T-helper 17 cell (primary cell): ENCODE measurements at places on chromosomes 1 and 21. TPM values are rescaled to one million over a fixed set of nuclear protein-coding genes. Genes with fewer than 3 reads are reported as not detected.

The LPAR3 gene
- 2.1 TPM for total RNA-seq

The OR2T33 gene
- total RNA-seq: not detected

The FCGR3A gene
- total RNA-seq: 0.31 TPM

- H3K4me1 ChIP-seq: no peaks in the 10 kb centered on the region
- DNase-seq: no peak
- H3K4me3 ChIP-seq: no peak overlapping the region
- H3K36me3 ChIP-seq: peaks cover 4% of the 10 kb centered on the region
- peaks cover 10% of the 10 kb centered on the region for H3K27me3 ChIP-seq
Observed at GRCh38 chr1:198387587-198387986, 152.9 kb downstream of the ATP6V1G3 start.

DNA sequence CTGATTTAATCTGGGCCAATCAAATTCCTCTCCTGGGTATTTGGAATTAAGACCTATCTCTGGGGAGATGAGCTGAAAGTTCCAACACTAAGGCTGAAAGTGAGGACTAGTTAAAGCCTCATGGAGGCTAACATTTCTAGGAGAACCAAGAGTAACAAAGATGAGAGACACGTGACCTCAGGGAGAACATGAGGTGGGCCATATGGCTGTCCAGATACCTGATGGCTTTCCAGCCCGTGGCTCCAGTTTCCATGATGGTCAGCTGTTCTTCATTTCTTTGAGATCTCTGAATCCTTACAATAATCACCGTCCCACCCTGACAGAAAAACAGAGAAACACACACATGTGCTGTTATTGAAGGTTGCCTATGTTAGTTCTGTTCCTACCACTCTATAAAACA is 66.1 kb downstream of the LEPR start:
- H3K36me3 ChIP-seq: peaks cover 3% of the 10 kb centered on the region
- no peak overlapping the region for H3K4me3 ChIP-seq
- no peak for DNase-seq

DNA sequence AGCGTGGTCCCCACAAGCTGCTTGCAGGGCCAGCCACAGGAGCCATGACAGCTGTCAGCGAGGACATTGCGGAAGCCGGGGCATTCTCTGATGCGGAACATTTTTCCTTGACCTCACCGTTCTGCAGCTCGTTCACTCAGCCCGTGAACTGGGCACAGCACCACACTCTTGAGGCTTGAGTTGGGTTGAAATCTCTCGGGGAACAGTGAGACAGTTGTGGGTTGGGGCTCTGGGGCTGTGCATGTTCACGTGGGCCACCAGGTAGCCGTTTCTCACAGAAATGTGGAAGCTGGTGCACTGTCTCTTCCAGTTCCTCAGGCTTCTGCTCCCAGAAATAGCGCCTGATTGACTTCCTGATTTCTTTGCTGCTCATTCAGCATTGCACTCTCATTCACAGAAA is 69.8 kb downstream of the SPSB1 start:
- no peaks in the 10 kb centered on the region for H3K36me3 ChIP-seq
- no peak for DNase-seq
- no peaks in the 10 kb centered on the region for H3K27me3 ChIP-seq
- peaks cover 7% of the 10 kb centered on the region for H3K4me1 ChIP-seq

DNA sequence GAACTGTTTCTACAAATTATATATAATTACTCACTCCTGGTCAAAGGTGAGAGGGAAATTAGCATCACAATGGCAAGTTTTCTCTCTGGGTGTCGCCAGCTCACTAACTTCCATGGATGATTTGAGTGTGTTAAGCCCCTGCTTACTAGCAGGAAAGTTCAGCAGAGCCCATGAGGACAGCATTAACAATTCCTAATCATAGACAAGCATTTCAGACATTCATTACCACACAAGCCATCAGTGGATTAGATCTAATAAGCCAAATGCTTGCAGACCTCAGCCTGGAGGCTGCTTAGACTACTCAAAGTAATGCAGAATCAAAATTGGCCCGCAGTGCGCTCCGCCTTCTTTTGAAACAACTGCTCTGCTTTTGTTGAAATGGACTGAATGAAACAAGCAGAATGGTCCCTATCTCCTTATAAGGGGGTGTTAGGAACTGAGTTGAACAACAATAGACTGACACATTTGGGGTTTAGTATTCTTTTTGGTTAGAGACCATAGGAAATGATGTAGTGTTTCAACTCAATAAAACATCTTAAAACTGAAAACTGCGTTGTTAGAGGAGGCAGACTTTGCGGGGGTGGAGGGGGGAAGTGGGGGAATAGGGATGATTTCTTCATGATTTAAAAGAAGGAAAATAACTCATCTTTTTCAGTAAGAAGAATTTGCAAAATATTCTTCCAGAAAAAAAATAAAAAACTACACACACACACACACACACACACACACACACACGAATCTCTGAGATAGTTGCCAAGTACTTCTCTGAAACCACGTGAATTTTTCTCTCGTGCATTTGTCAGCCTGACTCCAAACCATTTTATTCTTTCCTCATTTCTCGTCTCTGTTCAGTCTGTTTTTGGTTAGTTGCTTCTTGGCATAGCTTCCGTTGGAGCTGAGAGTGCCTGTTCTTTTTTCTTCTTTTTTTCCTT is 54.6 kb downstream of the GORAB start:
- peaks cover 3% of the 10 kb centered on the region for H3K4me1 ChIP-seq
- H3K36me3 ChIP-seq: peaks cover 2% of the 10 kb centered on the region
- H3K27ac ChIP-seq: no peak overlapping the region

DNA sequence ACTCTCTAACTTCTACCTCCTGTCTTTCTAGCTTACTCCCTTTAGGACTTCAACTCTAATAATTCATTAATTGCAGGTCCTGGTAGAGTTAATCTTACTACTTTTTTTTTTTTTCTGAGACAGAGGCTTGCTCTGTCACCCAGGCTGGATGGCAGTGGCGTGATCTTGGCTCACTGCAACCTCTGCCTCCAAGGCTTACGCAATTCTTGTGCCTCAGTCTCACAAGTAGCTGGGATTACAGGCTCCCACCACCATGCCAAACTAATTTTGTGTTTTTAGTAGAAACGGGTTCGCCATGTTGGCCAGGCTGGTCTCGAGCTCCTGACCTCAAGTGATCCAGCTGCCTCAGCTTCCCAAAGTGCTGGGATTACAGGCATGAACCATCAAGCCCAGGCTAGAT is 15.7 kb downstream of the BTBD8 start:
- peaks cover 8% of the 10 kb centered on the region for H3K4me1 ChIP-seq
- no peaks in the 10 kb centered on the region for H3K27me3 ChIP-seq
- no peak for DNase-seq
- H3K36me3 ChIP-seq: peaks cover 16% of the 10 kb centered on the region
- H3K27ac ChIP-seq: no peak overlapping the region
- H3K4me3 ChIP-seq: no peak overlapping the region

DNA sequence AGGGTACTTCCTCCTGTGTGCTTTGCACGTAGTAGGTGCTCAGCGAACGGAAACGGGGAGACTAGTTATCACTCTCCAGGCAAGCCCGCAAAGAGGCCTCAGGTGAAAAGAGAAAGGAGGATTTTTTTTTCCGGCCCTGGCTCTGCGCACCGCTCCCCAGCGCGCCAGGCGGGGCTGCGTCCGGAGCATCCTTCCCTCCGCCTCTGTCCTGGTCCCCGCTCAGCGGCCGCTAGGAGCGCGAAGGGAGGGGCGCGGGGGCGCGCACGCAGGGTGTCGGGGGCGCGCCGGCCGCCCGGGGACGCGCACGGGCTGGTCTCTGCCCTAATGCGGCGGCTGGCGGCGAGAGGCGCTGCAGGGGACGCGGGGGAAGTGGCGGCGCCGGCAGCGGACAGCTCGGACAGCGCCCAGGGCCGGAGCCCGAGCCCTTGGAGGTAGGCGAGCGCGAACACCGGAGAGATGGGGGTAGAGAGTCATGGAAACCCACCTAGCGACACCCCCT is 42.3 kb upstream of the NFASC start:
- DNase-seq: no peak
- peak overlapping the region; percentile 71 for H3K4me3 ChIP-seq
- no peak overlapping the region for H3K27ac ChIP-seq
- peaks cover 10% of the 10 kb centered on the region for H3K4me1 ChIP-seq
- peaks cover 12% of the 10 kb centered on the region for H3K36me3 ChIP-seq
- peaks cover 77% of the 10 kb centered on the region for H3K27me3 ChIP-seq

GRCh38 chr1:41380979-41381691 is 19.9 kb downstream of the FOXO6 start:
- H3K4me1 ChIP-seq: peaks cover 17% of the 10 kb centered on the region
- peaks cover 16% of the 10 kb centered on the region for H3K36me3 ChIP-seq
- H3K27me3 ChIP-seq: peaks cover 74% of the 10 kb centered on the region
- no peak overlapping the region for H3K27ac ChIP-seq
- no peak for DNase-seq
- peak overlapping the region; percentile 87 for H3K4me3 ChIP-seq
